ENCODE measurements at places on chromosomes 13 and 19.

- DNase-seq, result no peak
Measured at GRCh38 chr13:27336014-27336673, 65.5 kb downstream of the RASL11A start.

GRCh38 chr13:111865046-111865445, 201.9 kb upstream of the SOX1 start:
- DNase-seq, result no peak

- no peak for DNase-seq
Measured at GRCh38 chr13:71578048-71578447, 289.0 kb downstream of the DACH1 start.

DNA sequence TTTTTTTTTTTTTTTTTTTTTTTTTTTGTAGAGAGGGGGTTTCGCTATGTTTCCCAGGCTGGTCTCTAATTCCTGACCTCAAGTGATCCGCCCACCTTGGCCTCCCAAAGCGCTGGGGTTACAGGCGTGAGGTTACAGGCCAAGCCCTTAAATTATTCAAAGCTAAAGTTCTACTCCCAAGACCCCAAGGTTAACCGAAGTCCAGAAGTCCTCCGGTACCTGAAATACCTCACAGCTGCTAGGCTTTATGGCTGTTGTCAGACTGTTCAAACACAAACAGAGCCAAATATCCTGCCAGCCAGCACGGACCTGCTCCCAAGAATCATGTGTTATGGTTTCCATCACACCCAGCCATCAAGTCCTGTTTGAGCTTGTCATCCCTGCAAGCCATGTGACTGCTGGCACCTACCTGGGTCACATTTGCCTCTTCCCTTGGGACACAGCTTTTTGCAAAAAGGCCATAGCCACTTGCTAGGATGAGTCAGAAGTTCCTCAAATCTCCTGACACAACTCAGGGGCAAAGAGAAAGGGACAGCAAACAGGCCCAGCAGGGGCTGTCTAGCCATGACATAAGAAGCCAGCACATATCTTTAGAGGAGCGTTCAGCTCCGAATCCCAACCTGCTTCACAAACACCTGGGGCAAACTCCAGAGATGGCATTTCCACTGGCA, 129.9 kb downstream of the FOXO1 start:
- DNase-seq, result no peak

GRCh38 chr19:49155820-49156346, 687 bp upstream of the HRC start:
- no peak for DNase-seq

DNA sequence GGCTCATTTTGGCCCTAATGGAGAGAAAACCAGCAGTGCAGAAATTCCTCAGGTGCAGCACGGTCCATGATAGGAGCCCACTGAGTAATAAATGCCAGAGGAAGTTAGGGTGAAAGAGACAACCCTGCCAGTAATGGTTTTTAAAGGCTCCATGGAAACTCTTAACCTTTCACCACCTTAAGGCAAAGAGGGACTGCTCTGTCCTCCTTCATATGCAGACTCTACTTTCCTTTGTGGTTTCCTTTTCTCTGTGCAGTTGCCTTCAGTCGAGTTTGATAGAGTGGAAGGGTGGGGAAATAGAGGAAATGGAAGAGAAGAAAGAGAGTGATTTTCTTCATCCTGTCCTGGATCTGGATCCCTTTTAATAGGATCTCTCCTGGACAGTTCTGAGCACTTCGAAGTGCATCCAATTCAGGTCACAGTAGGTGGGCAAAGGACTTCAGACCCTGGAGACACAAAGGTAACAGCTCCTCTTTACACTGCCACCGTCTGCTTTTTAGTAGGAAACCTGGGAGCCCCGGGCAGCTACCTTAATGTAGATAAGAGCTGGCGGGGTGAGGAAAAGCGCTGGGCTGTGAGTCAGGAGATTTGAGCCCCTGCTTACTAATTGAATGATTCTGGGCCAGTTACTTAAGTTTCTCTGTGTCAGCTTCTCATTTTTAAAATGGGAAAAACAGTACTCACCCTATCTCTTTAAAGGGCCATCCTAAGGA, 294.8 kb downstream of the KCNRG start:
- DNase-seq, result no peak

GRCh38 chr19:53951436-53951835, 11.3 kb upstream of the CACNG8 start:
- no peak for DNase-seq

- no peak for DNase-seq
Measured at GRCh38 chr13:113411216-113412023, 41.9 kb downstream of the ADPRHL1 start.

DNA sequence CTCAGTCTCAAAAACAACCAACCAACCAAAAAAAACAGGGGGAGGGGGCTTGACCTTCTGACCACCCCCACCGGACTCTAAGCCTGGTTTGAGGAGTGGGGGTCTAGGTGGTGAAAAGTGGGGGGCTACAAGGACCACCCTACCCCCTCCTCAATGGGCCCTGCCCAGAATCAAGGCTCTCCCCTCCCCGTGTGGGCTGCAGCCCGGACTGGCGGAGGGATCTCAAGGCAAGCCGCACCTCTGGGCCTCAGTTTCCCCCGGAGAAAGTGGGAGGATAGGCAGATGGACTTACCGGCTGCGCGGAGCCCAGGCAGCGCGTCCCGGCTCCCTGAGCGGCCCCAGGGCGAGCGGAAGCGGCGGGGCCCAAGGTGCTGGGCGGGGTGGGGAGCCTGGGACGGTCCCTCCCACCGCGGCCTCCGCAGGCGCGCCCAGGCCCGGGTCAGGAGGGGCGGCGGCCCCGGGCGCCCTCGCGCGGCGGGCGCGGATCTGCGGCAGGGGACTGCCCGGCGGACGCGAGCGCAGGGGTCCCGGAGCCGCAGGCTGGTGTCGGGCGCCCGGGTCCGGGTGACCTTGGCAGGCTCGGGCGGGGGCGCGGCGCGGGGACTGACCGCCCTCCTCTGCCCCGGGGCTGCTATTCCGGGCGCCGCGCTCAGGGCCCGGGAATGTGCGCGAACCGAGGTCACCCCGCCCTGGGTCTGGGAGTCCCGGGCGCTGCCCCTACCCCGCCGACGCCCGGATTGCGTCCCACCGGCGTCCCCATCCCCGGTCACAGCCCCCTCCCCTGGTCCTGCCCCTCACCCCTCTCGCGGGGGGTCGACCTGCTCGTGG, at the start of gene ADAMTSL5:
ADAMTSL5 (minus strand) TSS at position 349 of the 828 bp plus-strand sequence. CDS start 2,076 bp downstream, outside the sequence.
- peak; percentile 77 for DNase-seq

- DNase-seq, result no peak
Measured at GRCh38 chr13:94030415-94031119, 448.9 kb downstream of the DCT start.
